Frontal cortex (tissue), 4 donors: ENCODE measurements at places on chromosomes 16 and 17. TPM values are rescaled to one million over a fixed set of nuclear protein-coding genes. Genes with fewer than 3 reads are reported as not detected.

DNA sequence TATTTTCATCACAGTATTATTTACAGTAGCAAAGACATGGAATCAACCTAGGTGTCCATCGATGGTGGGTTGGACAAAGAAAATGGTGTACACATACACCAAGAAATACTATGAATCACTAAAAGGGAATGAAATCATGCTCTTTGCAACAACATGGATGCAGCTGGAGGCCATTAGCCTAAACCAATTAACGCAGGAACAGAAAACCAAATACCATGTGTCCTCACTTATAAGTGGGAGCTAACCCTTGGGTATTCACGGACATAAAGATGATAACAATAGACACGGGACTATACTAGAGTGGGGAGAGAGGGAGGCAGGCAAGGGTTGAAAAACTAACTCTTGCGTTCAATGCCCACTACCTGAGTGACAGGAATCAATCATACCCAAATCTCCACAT is 41.0 kb downstream of the MRPS23 start:
- DNase-seq = no peak

- DNase-seq = peak; percentile 44
Observed at GRCh38 chr16:49754495-49755312, 101.2 kb downstream of the ZNF423 start.

NPIPB12 gene
- 24.5 TPM for total RNA-seq

GDPD3 gene
- 1.2 TPM for total RNA-seq

DNA sequence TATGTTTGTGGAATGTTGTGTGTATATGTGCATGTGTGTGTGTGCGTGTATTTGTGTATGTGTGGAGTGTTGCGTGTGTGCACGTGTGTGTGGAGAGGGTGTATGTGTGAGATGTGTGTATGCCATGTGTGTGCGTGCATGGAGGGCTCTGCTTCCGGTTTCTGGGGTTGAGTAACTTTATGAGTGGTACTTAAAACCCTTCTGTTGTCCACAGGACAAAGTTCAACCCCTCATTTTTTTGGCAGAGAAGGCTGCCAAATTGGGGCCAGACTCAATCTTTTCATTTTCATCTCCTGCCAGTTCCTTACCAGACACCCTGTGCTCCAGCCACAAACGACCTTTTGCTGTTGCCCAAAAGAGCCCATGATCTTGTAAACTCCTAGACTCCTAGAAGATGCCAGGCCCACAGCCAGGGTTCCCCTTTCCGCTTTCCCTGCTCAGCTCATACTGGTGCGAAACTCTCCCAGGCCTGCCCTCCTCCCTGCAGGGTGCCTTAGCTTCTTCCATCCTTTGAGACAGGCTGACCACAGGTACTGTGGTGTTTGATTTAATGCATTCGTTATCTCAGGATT is 100.2 kb downstream of the CMIP start:
- no peak for DNase-seq

GRCh38 chr17:48588074-48588415 is 2.0 kb downstream of the HOXB3 start:
- DNase-seq = no peak

DNA sequence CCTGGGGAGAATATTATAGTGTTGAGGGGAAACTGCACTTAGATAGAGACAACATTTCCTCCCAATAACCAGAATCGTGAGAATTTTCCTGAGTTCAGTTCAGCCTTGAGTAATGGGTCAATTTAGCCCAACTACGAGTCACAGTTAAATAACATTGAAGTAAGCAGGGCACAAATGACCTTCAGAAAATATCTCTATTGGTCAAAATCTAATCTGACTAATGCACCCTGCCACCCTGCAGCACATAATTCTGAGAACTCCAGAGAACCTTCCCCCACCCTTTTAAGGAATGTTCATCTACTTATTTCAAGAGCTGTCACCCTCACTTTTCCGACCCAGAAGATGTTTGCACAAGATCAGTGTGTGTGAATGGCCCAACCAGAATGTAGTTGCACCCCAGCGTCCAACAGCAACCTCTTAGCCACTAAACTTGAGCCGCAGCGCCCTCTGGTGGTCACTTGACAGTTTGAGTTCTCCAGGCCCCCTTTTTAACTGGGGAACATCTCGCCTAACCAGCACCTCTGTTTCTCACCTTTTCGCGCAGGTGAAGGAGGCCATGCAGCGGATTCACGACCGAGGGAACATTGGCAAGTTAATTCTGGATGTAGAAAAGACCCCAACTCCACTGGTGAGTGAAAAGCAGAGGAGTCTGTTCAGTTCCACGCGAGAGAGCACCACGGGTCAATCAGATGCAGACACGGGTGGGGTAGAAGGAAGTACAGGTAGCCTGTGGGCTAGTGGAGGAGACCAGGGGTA is 50.9 kb upstream of the CLEC3A start:
- peak; percentile 56 for DNase-seq

GRCh38 chr16:79429381-79430190 is 171.0 kb downstream of the MAF start:
- no peak for DNase-seq

DNA sequence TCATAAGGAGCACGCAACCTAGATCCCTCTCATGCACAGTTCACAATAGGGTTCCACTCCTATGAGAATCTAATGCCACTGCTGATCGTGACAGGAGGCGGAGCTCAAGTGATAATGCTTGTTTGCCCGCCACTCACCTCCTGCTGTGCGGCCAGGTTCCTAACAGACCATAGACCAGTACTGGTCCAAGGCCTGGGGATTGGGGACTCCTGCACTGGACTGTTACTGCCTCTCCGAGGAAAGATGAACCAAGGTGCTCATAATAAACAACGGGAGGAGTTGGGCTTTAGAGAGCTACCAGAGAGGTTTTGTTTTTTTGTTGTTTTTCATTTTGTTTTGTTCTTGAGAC is 58.2 kb downstream of the TK2 start:
- DNase-seq = no peak

CWC25 gene
- 9.4 TPM for total RNA-seq

DNA sequence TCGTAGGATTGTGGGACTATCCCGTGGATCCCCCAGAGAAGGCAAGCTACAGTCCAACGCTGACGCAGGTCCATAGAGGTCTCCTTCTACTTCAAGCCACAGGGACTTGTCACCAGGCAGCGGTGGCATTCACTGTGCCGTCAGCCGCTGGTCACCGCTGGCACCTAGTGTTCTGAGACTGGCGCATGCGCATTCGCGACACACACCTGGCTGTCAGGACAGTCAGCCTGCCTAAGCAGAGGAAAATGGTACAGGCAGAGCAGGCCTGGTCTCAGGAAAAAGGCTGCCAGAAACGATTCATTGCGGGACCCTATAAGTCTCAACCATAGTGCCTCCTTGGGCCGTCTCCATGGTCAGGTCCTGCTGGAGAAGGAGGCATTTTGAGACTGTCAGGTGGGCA is 138.0 kb upstream of the WSB1 start:
- DNase-seq = no peak

- no peak for DNase-seq
Observed at GRCh38 chr16:87780385-87780989, 14.7 kb upstream of the KLHDC4 start.

GRCh38 chr17:29613352-29613837 is 9.3 kb downstream of the CORO6 start:
- peak; percentile 82 for DNase-seq

- no peak for DNase-seq
Observed at GRCh38 chr17:4087911-4088693, 54.7 kb downstream of the ZZEF1 start.

DNA sequence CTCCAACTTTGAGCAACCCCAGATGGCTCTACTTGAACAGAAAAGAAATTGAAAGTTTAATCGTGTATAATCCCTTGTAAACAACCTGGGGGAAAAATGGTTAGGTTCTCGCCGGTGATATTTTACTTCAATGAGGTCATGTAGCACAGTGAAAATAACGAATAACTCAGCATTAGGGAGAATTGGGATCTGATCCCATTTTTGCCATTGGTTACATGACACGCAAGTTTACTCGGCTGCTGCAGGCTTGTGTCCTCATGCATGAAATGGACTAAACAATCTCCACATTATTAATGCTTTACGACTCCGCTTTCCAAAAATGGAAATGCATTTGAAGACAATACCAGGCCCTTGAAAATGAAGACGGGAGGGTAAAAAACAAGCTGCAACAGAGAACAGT is 45.5 kb upstream of the LRRC37A3 start:
- no peak for DNase-seq

GRCh38 chr17:8277317-8277716 is 11.2 kb upstream of the RANGRF start:
- DNase-seq = no peak

ETV4 gene
- 0.41 TPM for total RNA-seq

SLC5A10 gene
- total RNA-seq = not detected

DNA sequence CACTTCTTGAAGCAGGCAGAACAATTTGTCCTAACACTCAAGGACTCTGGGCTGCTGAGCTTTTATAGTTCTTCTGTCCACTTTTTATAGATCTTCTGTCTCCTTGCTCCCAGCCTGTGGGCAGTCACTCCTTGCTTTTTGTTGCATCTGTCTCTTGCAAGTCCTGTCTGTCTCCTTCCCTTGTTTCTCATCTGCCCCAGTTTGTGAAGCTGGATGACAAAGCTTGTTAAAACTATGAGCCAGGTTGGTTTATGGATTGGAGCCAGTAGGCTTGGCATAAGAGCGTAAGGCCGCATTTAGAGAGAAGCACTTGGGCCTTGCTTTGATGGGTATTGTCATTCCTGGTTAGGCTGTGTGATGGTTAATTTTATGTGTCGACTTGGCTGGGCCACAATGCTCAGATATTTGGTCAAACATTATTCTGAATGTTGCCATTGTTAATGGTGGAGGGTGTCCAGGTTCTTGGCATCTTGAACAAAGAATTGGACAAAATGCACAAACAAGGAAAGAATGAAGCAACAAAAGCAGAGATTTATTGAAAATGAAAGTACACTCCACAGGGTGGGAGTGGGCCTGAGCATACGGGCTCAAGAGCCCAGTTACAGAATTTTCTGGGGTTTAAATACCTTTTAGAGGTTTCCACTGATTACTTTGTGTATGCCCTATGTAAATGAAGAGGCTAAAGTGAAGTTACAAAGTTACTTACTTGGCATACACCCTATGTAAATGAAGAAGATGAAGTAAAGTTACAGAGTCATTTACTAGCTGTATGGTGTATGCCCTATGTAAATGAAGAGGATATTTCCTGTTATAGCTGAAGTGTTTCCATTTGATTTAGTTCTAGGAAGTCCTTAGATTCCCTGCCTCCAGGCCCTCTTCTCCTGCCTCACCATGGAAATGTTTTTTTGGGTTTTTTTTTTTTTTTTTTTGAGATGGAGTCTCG is 8.0 kb upstream of the CPPED1 start:
- no peak for DNase-seq

C17orf78 gene
- not detected for total RNA-seq

GRCh38 chr16:3578121-3578520 is 918 bp upstream of the NLRC3 start:
- no peak for DNase-seq

GRCh38 chr17:16814439-16814838 is 124.4 kb downstream of the CCDC144A start:
- no peak for DNase-seq

DNA sequence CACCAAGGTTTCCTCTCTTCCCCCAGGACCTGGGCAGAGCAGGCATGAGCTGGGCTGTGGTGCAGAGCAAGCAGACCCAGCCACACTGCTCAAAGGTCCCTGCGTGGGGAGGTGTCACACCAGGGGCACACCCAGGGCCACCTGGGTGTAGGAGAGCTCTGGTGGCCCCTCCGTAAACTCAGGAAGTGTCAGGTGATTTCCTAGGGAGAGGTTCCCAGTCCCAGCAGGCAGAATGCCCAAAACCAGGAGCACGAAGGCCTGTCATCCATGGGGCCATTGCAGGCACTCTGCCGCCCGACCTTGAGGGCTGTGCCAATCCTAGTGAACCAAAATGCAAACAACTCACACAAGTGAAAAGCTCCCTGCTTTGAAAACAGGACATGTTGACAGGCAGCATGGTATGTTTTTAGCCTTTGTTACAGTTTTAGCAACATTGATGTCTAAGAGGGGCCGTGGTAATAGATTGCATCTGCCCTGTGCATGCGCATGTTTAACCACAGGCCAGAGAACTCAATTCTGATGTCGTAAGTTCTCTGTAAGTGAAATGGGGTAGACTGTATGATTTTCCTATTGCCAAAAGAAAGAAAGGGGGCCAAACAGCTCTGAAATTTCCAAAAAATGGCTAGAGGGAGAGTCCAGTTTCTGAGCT is 21.3 kb downstream of the CIBAR2 start:
- no peak for DNase-seq

EME2 gene
- 7.7 TPM for total RNA-seq

KRTAP4-3 gene
- total RNA-seq = not detected

OTOA gene
- 0.41 TPM for total RNA-seq

IL34 gene
- 1.6 TPM for total RNA-seq

- DNase-seq = no peak
Observed at GRCh38 chr16:72908362-72909167, 139.4 kb downstream of the ZFHX3 start.

DNA sequence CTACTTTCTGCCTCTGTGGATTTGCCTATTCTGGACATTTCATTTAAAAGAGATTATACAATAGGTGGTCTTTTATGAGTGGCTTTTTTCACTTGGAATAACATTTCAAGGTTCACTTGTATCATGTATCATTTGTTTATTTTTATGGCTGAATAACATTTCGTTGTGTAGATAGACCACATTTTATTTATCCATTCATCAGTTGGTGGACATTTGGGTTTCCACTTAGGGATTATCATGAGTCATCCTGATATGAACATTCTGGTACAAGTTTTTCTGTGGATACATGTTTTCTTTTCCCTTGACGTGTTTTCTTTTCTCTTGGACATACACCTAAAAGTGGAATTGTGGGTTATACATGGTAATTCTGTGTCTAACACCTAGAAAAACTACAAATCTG is 25.3 kb downstream of the PRSS54 start:
- DNase-seq = no peak

GRCh38 chr16:50702725-50703124 is 9.3 kb downstream of the NOD2 start:
- DNase-seq = no peak

SMIM36 gene
- total RNA-seq = not detected

- DNase-seq = no peak
Observed at GRCh38 chr17:7974638-7975131, 27.7 kb upstream of the GUCY2D start.

MYH11 gene
- 1.2 TPM for total RNA-seq

DNA sequence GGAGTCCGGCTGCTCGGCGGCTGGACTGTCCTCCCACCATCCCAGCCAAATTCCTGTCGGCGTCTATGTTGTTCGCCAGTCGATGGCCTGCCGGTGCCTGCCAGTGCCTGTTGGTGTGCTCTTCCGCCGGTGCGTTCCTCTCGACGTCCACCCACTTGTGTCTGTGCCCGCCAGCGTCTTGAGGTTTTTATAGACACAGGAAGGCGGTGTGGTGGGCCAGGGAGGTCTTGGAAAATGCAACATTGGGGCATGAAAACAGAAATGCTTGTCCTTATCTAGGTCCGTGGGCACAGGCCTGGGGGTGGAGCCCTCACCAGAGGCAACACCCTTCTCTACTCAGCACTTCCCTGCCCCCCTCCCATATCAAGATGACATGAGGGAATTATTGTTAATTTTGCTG is 167.8 kb downstream of the IRF8 start:
- no peak for DNase-seq

PRSS33 gene
- total RNA-seq = not detected

TNP2 gene
- total RNA-seq = not detected

CEP295NL gene
- 1.2 TPM for total RNA-seq
